ENCODE measurements at places on chromosomes 2 and 18.

GRCh38 chr2:66440708-66441497 lies 6.0 kb downstream of the MEIS1 start:
- no peak for DNase-seq

DNA sequence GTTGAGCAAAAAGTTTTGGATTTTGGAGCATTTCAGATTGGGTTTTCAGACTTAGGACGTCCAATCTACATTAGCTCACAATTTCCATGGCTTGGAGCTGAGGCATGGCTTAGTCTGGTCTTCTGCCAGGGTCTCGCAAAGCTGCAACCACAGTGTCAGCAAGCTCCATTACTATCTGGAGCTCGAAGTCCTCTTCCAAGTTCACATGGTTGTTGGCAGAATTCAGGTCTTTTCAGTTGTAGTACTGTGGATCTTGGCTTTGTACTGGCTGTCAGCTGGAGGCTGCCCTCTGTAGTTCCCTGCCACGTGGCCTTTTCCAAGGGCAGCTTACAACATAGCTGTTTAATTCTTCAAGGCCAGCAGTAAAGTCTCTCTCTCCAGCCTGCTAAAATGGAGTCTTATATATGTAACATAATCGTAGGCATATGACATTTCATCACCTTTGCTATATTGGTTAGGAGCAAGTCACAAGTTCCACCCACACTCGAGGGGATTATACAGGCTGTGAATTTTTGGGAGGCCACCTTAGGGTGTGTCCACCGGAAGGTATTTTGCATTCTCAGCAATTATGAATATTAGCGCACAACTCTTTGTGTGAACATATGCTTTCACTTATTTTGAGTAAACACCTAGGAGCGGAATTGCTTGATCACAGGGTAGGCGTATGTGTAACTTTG lies 41.5 kb upstream of the EPC2 start:
- no peak for DNase-seq

DNA sequence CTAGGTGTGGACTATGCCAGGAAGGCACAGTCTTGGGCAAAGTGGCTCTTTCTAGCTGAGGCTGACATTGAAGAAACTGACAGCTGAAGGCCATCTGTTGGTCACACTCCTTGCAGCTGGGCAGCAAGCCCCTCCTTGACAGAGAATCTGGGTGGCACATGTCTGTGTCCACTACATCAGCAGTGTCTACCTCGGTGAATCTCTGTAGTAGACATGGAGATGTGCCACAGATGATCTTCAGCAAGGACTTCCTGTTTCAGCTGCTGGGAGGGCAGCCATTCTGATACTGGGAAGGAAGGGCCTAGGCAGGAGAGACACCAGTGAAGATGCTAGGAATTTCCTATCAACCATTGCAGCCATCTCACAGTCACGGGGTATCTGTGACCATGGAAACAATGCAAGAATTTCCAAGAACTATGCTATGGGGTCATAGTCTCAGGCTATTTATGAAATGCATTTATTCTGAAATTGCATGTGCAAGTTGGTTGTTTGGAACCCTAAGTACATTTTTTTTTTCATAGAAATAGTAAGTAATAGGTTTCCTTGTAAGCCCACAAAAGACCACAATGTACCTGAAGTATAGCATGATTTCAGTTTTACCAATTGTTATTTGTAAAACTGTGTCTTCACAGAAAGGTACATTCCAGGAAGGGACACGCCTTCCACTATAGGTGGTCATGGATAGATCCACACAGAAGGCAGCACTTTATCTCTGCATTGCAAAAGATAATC lies 63.8 kb upstream of the DARS1 start:
- DNase-seq: no peak

DNA sequence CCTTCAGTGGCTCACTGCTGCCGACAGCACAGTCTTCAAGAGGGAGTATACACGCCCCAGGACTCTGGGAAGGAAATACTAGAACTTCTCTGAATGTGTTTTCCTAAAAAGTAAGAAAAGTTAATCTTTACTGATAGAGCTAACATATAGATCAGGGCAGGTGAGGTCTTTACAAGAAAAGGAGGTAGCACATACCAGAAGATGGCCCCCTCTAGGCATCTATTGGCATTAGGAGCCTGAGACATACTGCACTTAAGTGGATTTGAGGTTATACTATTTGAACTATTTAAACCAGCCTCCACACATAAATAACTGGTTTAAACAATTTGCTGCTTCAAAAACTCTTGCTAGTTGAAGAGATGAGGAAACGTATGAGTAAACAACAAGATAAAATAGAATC lies 406.1 kb downstream of the SETBP1 start:
- no peak for DNase-seq

DNA sequence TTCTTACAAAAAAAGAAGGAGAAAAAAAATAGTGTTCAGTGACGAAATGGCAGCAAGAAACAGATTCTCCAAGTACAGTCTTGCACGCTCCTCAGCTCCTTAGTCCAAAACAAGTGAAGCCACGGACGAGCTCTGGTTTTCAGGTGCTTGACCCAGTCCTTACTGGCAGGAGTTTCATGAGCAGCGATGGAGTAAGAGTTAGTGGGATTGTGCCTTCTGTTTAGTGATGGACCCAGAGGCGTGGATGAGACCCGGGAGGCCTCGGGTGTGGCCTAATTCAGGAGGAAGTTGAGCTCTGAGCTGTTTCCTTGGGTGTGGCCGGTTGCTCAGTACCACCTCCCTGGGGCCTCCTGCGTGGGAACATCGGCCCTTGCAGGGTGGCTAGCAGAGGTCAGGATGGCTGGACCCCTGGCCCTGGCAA lies 52.0 kb downstream of the KIF5C start:
- peak; percentile 29 for DNase-seq

GRCh38 chr2:136065907-136066306 lies 52.0 kb downstream of the CXCR4 start:
- no peak for DNase-seq

DNA sequence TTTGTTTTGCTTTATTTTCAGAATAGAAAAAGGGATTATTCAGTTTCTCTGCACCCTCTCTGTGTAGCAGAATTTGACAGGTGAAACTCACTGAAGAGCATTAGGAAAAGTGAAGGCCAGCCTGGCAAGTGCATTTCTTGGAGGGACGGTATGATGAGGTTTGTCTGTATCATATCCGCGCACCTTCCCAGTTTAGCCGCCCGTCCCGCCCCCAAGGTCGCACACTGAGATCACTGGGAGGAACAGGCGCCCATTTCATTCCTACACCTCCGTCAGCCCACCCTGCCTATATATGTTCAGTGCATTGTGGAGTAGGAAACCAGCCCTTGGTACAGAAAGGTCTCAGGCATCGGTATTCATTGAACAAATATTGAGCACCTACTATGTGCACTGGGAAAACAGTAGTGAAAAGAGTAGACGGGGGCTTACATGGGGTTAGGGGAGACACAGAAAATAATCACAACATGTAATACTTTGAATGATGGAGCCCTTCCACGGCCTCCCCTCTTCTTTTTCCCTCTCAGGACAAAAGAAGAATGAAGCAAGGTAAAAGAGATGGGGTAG lies 678 bp upstream of the FECH start:
- no peak for DNase-seq

DNA sequence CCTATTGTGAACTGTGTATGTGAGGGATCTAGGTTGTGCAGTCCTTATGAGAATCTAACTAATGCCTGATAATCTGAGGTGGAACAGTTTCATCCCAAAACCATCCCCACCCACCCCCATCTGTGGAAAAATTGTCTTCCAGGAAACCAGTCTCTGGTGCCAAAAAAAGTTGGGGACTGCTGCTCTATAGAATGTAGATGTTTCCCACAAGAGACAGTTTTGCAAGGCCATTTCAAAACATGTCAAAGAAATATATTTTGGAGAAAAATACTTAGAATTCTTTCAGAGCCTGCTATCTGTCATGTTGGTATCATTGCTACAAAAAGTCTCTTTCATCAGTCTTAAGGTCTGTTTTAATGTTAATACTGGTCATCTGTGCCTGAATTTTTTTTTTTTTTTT lies 4.1 kb upstream of the SLC39A10 start:
- no peak for DNase-seq

All from Daoy (cell line).